CD4-positive, alpha-beta T cell treated with Interleukin-17A for 1 hour (primary cell): ENCODE measurements at places on chromosomes 1 and 21.

DNA sequence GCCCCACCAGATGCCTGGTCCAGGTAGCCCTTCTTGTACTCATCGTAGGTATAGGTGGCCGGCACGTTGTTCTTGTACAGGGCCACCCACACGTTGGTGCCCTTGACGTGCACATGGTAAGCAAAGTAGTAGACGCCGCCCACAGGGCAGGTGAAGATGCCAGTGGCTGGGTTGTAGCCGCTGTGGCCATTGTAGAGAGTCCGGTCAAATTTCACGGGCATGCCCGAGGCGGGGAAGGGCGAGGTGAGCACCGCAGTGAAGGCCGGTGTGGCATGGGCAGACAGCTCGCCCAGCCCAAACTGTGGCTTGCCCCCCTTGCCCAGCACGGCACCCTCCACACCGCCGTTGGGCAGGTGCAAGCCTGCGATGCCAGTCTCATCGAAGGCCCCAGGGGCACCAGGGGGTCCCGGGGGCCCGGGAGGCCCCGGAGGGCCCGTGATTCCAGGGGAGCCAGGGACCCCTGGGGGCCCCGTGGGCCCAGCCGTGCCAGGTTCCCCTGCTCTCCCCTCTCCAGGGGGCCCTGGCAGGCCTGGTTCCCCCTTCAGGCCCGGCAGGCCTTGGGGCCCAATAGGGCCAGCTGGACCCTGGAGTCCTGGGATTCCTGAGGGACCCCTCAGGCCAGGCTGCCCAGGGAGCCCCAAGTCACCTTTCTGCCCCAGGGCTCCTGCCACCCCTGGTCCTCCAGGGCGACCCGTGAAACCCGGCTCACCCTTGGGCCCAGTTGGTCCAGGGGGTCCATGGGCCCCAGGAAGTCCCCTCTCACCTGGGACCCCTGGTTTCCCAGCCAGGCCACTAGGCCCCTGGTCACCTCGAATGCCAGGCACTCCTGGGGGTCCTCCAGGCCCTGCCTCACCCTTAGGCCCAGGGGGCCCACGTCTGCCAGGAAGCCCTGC lies 9.2 kb downstream of the ADPRS start:
- no peak for DNase-seq

DNA sequence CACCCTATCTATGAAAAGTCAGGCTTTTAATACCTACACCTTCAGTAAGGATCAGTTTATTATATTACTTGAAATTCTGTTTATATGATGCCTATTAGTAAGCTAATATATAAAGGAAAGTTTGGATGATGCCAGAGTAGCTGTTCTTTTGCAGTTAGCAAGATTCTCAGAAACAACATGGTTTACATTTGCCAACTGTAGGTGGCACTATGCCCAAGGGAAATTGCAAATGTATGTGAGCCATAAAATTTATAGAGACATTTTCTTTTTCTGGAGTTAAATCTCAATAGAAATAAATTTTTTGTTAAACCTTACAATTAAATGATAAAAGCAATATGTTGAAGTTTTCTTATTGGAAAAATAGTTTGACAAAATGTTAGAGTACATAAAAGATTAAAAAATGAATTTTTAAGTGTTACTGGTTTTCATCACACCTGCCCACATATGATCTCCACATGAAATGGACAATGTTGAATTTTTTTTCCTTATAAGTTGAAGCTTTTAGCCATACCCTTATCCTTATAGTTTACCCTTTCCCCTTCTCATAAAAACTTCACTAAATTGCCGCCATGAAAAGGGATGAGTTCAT lies 32.1 kb upstream of the EPHX4 start:
- peak; percentile 70 for DNase-seq

DNA sequence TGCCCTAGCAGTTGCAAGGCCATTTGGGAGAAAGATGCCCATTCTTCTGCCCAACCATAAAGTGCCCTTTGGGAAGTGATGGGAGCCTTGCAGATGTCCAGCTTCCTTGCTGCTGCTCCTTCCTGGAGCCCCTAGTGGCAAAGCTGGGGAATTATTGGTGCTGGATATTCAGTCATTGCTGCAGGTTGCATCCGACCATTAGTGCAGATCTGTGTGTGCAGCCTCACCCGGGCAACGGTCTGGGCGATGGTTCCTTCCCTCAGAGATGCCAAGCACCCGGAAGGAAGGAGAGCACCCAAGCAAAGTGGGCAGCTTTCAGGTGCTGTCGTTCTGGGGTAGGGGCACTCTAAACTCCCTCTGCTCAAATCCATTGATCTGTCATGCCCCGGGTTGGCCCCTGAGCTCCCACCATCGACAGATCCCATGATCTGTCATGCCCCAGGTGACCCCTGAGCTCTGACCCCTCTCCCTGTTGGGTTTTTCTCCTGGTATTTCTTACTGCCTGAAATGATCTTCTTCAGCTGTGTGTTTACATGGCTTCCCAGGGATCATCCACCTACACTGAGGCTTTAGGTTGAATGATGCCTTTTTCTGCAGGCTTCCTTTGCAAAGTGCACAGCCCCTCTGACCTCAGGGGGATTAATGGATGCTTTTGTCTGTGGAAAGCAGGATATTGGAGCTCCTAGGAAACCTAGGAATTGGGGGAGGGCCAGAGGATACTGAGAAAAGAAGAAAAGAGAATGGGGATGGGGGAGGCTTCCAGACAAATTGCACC lies 467.5 kb downstream of the PTPRU start:
- no peak for DNase-seq

DNA sequence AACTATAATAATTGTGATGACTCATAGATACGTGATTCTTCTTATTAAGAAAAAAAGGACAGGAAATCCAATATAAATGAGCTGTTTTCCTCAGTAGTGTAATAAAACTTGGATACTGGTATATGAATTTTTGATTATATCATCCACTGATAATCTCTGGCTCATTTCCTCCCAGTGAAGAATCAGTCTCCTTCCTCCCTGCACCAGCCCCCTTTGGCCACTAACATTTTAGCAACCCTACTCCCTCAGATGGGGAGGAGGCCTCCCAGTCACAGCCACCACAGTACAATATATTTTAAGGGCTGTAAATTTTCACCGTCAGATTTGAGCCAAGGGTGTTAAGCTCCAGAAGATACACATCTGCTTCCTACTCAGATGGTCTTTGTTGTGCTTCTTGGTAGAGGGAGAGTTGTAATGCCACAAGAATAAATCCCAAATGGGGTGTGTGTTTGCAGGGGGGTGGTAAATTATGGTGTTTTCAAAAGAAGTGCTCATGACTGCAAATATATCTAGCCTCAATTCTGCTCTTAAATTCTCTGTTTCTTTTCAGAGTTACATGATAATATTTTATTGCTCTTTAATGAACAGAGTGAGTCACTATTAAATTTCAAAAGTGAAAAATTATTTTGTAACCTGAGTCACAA lies 153.5 kb downstream of the HLX start:
- DNase-seq = no peak

GRCh38 chr1:96338622-96339021 lies 383.0 kb upstream of the PTBP2 start:
- no peak for DNase-seq

DNA sequence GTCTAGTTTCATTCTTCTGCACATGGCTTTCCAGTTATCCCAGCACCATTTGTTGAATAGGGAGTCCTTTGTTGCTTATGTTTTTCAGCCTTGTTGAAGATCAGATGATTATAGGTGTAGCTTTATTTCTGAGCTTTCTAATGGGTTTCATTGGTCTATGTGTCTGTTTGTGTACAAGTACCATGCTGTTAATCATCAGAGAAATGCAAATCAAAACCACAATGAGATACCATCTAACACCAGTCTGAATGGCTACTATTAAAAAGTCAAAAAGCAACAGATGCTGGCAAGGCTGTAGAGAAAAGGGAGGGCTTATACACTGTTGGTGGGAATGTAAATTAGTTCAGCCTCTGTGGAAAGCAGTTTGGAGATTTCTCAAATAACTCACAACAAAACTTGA lies 321.5 kb upstream of the PTBP2 start:
- DNase-seq = no peak

DNA sequence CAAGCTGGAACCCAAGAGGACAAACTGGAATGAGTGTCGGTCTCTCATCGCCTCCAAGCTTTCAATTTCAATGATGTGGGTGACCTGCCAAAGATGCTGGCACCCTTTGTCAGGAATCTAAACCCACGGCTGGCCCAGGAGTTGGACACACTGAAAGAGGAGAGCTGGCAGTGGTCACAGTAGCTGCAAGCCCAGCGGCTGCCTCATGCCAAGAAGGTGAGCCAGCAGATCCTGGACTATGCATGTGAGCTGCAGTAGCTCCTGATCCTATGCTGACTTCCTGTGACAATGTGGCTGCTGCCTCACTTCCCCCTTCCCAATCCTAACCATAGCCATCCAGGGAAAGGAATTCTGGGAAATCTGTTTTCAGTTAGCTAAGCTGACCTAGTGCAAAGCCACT lies 117.0 kb upstream of the VAV3 start:
- DNase-seq = no peak

- no peak for DNase-seq
Observed at GRCh38 chr1:228405200-228405978, 1.2 kb downstream of the TRIM11 start.

- no peak for DNase-seq
Observed at GRCh38 chr21:45175326-45176095, 101.1 kb downstream of the ADARB1 start.

GRCh38 chr1:57897581-57897980 lies 473.7 kb upstream of the DAB1 start:
- DNase-seq = no peak

- DNase-seq = no peak
Observed at GRCh38 chr21:16580661-16581060, 850.9 kb downstream of the USP25 start.

DNA sequence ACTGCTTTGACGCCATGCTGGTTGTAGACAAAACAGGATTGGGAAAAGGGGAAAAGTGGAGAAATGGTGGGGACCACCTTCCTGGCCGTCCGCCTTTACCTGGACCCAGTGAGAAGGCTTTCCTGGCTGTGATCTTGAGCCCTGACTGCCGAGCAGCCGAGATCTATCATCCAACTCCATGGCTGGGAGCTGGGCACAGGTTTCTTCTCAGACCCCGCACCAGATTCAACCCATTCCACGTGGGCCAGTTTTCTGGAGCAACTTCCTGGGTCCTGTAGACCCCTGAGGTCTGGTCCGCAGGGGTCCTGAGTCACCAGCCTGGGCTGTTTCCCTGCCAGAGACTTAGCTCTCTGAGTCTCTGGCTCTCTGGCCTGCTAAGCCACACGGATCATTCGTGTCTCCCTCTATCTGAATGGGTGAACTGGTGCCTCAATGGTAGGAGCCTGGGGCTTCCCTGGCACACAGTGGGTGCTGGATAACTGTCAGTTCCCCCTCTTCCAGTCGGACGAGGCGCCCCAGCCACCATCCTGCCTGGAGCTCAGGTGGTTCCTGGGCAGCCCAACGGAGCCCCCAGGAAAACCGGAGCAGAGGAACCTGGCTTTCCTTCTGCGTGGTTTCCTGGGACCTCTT lies 4.5 kb upstream of the NPHP4 start:
- no peak for DNase-seq

DNA sequence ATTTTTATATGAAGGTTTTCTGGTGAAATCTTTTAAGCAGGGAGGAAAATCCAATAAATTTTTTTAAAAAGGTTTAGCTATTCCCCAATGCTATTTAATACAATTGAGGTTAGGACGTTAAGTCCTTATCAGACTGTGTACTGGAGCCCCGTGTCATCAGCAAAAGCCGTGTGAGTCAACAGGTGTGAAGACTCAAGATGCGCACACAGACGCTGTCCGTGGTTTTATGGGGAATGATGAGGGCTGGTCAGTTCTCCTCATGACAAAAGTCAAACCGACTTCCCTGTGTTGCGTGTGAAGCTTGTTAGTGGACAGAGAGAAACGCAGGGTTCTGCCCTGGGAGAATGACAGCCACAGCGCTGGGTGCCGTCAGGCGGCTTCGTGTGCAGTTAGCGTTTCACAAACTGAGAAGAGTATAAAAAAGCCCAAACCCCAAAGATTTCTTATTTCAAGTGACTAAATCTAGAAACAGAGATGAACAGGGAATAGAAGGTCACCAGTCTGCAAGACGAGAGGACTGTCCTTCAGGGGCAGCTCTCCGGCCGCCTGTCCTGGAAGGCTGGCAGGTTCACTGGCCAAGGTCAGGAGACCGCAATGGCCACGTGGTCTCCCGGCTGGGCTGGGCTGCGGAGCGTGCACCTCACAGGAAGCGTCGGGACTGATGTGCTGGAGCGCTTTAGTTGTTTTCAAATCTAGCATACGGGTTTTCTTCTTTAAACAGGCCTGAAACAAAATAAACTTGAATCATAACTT lies 22.4 kb downstream of the PTTG1IP start:
- DNase-seq = no peak

- no peak for DNase-seq
Observed at GRCh38 chr21:26098772-26099397, 71.7 kb downstream of the APP start.

DNA sequence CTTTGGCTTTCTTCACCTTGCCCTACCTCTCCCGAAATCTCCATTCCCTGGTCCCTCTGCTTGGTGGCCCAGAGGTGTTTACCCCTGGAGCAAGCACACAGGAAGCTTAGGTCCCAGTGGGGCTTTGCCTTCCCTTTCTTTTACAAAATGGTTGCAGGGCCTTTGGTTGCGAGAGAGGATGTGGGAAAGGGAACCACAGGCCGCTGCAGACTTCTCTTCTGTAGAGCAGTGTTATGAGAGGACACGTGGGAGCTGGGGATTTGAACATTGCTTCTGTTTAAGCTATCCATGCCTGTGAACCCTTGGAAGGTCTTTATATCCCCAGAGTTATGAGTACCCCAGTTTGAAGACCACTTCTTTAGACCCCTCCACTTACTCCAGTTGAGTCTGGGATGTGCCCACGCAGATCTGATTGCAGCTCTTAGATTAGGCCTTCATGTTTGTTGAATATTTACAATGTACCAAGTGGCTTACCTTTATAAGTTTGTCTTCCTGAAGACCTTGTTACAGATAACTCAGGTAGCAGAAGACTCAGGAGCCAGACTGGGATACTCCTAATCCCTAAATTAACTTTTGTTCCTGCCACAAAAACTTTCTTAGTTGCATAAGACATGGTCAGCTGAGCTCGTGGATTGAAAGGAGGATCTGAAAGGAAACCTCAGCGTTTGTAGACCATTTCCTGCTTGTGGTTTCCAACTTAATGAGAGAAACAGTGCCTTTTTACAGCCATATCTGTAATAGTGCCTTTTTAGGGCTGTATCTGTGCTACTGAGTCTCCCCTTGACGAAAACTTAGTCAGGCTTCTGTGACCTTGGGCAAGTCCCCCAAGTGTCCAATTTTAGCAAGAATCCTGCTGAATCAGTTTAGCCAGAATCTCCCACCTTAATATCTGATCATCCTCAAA lies 21.9 kb upstream of the IVNS1ABP start:
- DNase-seq = peak; percentile 58

GRCh38 chr1:107787299-107787698 lies 177.7 kb downstream of the VAV3 start:
- peak; percentile 52 for DNase-seq
